T-cell (primary cell): ENCODE measurements at places on chromosomes 1 and 21. TPM values are rescaled to one million over a fixed set of nuclear protein-coding genes. Genes with fewer than 3 reads are reported as not detected.

GRCh38 chr21:31338908-31339368, 5.1 kb downstream of the TIAM1 start:
- H3K4me1 ChIP-seq, result peaks cover 4% of the 10 kb centered on the region
- H3K27ac ChIP-seq, result no peak overlapping the region
- no peaks in the 10 kb centered on the region for H3K36me3 ChIP-seq
- no peak for DNase-seq
- peaks cover 19% of the 10 kb centered on the region for H3K27me3 ChIP-seq
- H3K4me3 ChIP-seq, result no peak overlapping the region

DNA sequence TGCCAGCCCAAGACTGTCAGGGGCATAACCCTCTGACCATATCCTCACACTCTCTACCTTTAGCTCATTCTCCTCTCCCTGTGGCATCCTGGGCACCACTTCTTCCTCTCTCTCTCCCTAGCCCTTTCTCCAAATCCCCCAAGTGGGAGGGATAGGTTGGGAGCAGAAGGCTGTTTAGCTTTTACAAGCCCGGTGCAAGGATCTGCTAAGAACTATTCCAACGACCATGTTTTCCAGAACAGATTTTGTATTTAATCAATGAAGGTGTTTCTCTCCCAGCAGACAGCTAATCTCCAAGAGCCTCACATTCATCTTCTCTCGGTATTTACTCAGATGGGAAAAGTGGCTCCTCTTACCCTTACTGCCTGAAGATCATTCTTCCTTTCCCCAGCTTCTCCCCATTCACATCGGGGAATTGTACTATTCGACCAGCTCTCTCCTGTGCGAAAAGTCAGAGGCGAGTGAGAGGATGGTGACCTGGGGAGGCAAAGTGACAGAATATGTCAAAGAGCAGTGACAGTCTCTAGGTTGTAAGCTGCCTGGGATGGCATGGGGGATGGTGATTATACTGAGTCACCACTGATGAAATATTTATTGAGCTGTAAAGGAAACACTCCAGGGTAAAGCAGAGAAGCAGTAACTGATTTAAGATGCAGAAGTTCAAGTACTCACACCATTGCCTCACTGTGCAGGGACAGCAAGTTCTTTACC, 47.0 kb upstream of the RBM15 start:
- H3K4me1 ChIP-seq, result no peaks in the 10 kb centered on the region
- no peaks in the 10 kb centered on the region for H3K27me3 ChIP-seq
- DNase-seq, result no peak
- H3K27ac ChIP-seq, result no peak overlapping the region

DNA sequence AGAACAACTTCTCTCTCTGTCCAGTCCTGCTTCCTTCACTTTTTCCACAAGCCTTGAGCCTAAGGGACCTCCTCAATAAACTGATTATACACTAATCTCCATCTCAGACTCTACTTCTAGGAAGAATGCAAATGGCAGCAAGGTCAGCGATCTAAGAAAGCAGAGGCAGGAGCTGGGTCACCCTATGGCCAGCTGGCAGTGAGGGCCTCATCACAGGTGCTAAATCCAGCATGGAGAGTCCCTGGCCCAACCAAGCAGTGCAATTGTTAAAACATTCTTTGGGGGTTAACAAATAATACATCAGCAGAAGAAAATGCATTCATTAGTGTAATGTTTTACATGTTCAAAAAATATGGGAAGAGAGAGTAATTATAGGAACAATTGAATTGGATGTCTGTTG, 416.0 kb downstream of the SIPA1L2 start:
- no peaks in the 10 kb centered on the region for H3K36me3 ChIP-seq
- H3K27ac ChIP-seq, result no peak overlapping the region
- DNase-seq, result no peak
- no peaks in the 10 kb centered on the region for H3K4me1 ChIP-seq
- no peaks in the 10 kb centered on the region for H3K27me3 ChIP-seq

DNA sequence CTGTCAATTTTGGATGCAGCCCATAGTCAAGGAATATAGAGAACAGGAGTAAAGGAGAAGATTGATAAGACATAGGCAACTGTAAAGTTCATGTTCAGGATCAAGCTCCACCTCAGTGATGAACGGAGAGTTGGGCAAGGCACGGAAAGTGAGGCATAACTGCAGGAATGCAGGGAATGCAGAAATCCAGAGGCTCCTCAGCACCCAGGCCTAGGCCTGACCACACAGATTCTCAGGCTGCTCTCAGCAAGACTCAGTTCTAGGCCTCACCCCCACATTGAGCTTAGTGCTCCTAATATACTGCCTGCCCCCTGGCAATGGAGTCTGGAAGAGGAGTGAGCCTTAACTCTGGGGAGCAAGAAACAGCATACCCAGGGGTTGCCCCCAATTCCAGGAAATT, 36.3 kb upstream of the S1PR1 start:
- H3K4me3 ChIP-seq, result no peak overlapping the region
- H3K27me3 ChIP-seq, result no peaks in the 10 kb centered on the region
- H3K4me1 ChIP-seq, result no peaks in the 10 kb centered on the region
- no peaks in the 10 kb centered on the region for H3K36me3 ChIP-seq

DNA sequence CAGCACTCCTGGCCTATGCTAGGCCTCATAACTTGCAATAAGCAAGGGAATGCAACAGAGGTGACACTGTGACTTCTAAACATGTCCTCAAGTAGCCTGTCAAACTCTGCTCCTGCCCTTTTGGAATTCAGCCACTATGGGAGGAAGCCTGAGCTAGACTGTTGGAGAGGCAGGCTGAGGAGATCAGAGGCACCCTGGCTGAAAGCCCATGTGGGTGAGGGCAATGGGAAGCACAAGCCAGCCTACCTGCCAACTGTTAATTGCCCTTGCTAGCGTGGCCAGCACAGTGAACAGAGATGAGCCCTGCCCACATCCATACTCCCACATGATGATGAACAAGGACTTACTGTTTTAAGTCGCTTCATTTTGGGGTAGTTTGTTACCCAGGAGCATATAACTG, 17.7 kb downstream of the GNB1 start:
- H3K27ac ChIP-seq, result no peak overlapping the region
- H3K4me3 ChIP-seq, result no peak overlapping the region
- H3K27me3 ChIP-seq, result no peaks in the 10 kb centered on the region
- DNase-seq, result no peak
- peaks cover 73% of the 10 kb centered on the region for H3K4me1 ChIP-seq

DNA sequence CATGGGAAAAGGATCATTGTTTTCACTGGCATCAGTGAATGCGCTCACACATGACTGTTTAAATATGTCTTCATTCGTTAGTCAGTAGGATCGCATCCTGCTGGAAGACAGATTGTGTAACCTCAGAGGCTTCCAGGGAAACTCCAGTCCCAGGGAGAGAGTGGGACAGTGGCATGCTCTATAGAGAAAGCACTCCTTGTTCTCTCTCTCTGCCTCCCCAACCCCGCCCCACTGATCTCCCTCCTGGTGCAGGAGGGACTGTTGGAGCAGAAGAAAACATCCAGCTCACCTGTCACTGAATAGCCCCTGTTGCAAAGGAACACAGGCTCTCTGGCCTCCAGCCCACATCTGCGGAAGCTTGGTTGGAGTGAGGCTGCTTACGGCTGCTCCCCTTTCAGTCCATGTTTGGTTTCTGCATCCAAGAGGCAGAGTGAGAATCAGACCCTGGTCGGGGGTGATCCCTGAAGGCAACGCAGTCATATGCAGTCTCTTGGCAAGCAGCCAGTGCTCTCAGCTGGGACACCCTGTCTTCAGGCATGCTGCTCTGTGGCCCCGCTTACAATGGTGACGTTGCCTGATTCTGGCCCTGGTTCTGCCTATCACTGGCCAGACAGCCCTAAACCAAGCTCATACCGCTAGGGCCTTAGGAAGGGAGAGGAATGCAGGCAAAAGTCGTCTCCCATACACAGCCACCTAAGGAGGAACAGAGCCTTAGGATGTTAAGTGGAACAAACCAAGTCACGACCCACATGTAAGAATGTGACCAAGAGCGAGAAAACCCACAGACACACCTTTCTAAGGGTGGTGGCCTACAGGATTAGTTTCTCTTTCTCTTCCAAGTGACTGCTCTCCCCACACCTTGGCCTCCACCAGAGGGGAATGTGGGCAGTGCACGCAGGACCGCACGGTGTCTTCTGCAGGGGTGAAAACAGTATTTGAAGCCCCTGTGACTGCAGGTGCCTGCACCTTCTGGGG, 39.7 kb downstream of the BACE2 start:
- no peak overlapping the region for H3K4me3 ChIP-seq
- no peaks in the 10 kb centered on the region for H3K4me1 ChIP-seq
- DNase-seq, result no peak

Gene IGFN1
- total RNA-seq, result not detected

Gene S100A8
- not detected for total RNA-seq

Gene COL6A1
- total RNA-seq, result 19.0 TPM

Gene WNT4
- total RNA-seq, result not detected

Gene CFHR3
- total RNA-seq, result not detected
